ENCODE measurements at places on chromosomes 13 and 19. TPM values are rescaled to one million over a fixed set of nuclear protein-coding genes. Genes with fewer than 3 reads are reported as not detected.

The DLEU7 gene
- total RNA-seq = not detected

GRCh38 chr19:41133260-41133659 is 19.0 kb downstream of the CYP2F1 start:
- H3K27ac ChIP-seq = no peak overlapping the region
- H3K4me1 ChIP-seq = no peaks in the 10 kb centered on the region
- H3K27me3 ChIP-seq = no peaks in the 10 kb centered on the region

DNA sequence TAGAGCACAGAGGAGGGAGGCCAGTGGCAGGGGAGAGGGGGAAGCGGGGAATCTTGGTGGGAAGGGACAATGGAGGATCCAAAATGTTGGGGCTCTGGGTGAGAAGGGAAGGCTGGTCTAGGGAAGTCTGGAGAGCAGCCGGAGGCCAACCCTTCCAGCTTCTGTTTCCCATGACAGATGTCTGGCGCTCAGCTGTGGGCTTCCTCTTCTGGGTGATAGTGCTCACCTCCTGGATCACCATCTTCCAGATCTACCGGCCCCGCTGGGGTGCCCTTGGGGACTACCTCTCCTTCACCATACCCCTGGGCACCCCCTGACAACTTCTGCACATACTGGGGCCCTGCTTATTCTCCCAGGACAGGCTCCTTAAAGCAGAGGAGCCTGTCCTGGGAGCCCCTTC is 1.1 kb downstream of the PSENEN start:
- no peak for DNase-seq
- no peaks in the 10 kb centered on the region for H3K36me3 ChIP-seq
- peak overlapping the region; percentile 92 for H3K4me3 ChIP-seq

The PROZ gene
- not detected for total RNA-seq

- H3K27ac ChIP-seq = no peak overlapping the region
- H3K27me3 ChIP-seq = no peaks in the 10 kb centered on the region
- DNase-seq = no peak
- H3K36me3 ChIP-seq = no peaks in the 10 kb centered on the region
- H3K4me1 ChIP-seq = peaks cover 8% of the 10 kb centered on the region
These were observed 1.1 kb downstream of the SLC15A1 start for GRCh38 chr13:98751367-98751782.

- H3K4me3 ChIP-seq = no peak overlapping the region
- no peak overlapping the region for H3K27ac ChIP-seq
- H3K36me3 ChIP-seq = no peaks in the 10 kb centered on the region
- no peak for DNase-seq
These were observed 10.6 kb downstream of the SUCLA2 start for GRCh38 chr13:47990427-47990826.

The CYP4F12 gene
- 29.5 TPM for total RNA-seq

GRCh38 chr19:51811344-51811743 is 16.4 kb downstream of the FPR3 start:
- H3K4me3 ChIP-seq = no peak overlapping the region
- no peaks in the 10 kb centered on the region for H3K4me1 ChIP-seq
- H3K36me3 ChIP-seq = no peaks in the 10 kb centered on the region
- no peak overlapping the region for H3K27ac ChIP-seq
- DNase-seq = no peak

- H3K27me3 ChIP-seq = no peaks in the 10 kb centered on the region
- DNase-seq = no peak
- no peak overlapping the region for H3K4me3 ChIP-seq
- no peak overlapping the region for H3K27ac ChIP-seq
- no peaks in the 10 kb centered on the region for H3K36me3 ChIP-seq
These were observed 20.3 kb downstream of the CHST8 start for GRCh38 chr19:33641956-33642498.

GRCh38 chr19:34188408-34188807 is 16.1 kb downstream of the LSM14A start:
- no peak overlapping the region for H3K4me3 ChIP-seq
- no peak overlapping the region for H3K27ac ChIP-seq
- no peaks in the 10 kb centered on the region for H3K36me3 ChIP-seq
- no peaks in the 10 kb centered on the region for H3K27me3 ChIP-seq

The RPL13A gene
- 1,462 TPM for total RNA-seq

DNA sequence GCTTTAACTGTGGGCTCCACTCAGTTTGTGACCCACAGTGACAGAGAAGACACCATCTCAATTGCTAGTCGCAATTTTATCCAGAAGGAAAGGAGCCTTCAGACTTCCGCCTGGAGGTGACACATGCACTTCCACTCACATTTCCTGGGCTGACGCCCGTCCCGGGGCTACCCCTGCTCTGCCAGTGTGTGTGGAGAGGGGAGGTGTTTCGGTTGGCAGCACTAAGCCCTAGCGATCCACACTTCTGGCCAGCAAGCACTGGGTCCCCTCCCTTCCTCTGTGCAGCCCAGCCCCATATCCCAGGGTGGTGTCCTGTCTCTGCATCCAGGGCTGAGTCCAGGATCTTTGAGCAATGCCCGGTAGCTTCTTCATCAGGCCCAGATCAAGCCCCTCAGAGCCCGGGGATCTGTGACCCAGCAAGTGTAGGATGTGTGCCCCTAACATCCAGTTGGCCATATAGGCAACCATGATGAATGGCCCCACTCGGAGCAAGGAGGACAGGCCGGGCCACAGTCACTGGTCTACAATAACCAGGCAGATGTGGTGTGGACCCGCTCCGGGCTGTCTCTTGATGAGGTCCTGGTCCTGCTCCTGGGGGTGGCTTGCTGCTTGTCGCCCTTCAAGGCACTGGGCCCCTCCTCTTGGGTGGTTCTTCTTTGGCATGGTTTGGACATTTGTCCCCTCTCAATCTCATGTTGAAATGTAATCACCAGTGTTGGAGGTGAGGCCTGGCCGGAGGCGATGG is 141.9 kb upstream of the SPACA7 start:
- H3K27ac ChIP-seq = no peak overlapping the region
- H3K4me3 ChIP-seq = no peak overlapping the region
- H3K27me3 ChIP-seq = no peaks in the 10 kb centered on the region
- DNase-seq = no peak
- no peaks in the 10 kb centered on the region for H3K36me3 ChIP-seq
- H3K4me1 ChIP-seq = no peaks in the 10 kb centered on the region

DNA sequence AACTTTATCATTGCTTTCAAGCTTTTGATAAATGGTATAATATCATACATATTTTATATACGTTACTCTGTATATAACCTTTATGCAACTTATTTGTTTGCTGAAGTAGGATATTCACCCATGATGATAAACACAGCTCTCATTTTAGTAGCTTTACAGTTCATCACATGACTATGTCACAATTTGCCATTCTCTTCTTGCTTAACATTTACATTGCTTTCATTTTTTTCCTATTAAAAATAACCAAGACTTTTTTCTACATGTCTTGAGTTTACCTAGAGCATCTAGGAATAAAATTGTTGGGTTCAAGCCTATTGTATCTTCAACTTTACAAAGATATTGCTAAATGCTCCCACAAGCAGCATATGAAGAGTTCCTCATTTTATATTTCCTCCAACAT is 54.0 kb downstream of the KCNRG start:
- no peaks in the 10 kb centered on the region for H3K36me3 ChIP-seq
- H3K27me3 ChIP-seq = no peaks in the 10 kb centered on the region
- no peak for DNase-seq
- no peak overlapping the region for H3K4me3 ChIP-seq

DNA sequence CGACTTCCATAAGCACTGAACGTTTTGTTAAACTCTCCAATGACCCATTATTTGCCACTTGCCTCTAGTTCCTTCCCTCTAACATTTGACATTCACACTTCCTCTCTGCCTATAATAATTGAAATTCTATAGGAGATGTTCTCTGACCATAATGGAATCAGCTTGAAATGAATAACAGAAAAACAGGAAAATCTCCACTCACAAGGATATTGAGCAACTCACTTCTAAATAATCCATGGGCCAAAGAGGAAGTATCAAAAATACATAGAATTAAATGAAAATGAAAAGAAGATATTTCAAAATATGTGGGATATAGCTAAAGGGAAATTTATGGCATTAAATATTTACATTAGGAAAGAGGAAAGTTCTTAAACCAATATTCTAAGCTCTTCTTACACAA is 3.4 kb upstream of the FCGBP start:
- no peak overlapping the region for H3K27ac ChIP-seq
- no peaks in the 10 kb centered on the region for H3K4me1 ChIP-seq

DNA sequence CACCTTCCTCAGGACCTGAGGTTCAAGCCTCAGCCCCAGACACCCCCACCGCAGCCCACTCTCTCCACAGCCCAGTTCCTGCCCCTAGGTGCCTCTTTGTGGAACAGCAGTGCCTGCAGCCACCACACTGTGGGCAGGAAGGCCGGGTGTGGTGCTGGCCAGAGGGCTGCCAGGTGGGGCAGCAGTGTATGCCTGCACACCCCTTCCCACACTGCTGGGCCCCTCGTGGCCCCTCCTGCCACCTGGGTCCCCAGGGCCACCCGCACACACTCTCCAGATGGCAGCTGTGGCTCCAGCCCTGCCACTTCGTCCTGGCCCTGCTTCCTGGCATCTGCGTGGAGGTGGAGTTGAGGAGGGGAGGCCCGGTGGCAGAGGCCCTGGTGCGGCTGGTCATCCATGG is 35.1 kb downstream of the HPN start:
- no peaks in the 10 kb centered on the region for H3K36me3 ChIP-seq
- no peak overlapping the region for H3K4me3 ChIP-seq
- no peaks in the 10 kb centered on the region for H3K27me3 ChIP-seq
- H3K27ac ChIP-seq = no peak overlapping the region

DNA sequence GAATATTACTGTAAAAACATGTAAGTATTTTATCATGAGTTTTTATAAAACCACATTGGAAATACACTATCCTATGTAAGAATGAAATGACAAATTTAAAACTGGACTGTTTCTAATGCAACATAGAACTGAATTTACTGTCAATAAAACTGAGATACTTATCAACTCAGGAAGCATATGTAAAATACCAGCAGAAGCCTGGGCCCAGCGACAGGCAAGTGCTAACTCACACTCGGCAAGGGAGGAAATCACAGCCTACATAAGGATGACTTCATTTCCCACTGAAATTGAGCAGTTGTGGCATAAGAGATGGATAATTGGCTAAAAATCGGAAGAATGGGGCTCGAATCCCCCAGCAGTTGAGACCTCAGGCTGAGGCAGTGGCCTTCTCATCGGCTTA is 12.1 kb downstream of the PROZ start:
- H3K4me1 ChIP-seq = no peaks in the 10 kb centered on the region
- no peak overlapping the region for H3K27ac ChIP-seq
- no peak overlapping the region for H3K4me3 ChIP-seq
- H3K36me3 ChIP-seq = no peaks in the 10 kb centered on the region
- no peak for DNase-seq

DNA sequence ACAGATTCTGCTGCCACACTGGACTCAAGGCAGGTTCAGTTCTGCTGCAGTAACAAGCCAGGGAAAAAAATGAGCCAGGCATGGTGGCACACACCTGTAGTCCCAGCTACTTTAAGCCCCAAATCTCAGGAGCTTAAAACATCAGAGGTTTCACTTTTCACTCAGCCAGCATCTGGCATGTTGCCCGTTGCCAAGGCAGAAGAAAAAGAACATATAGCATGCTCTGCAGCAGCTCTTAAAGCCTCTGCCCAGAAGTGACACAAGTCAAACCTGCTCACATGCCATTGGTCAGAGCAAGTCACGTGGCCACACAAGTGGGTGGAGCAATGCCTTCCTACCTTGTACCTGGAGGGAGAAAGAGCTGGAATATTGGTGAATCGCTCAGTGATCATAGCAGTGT is 14.7 kb upstream of the ADGRE5 start:
- H3K4me3 ChIP-seq = no peak overlapping the region
- no peak for DNase-seq
- H3K36me3 ChIP-seq = no peaks in the 10 kb centered on the region
- no peak overlapping the region for H3K27ac ChIP-seq

DNA sequence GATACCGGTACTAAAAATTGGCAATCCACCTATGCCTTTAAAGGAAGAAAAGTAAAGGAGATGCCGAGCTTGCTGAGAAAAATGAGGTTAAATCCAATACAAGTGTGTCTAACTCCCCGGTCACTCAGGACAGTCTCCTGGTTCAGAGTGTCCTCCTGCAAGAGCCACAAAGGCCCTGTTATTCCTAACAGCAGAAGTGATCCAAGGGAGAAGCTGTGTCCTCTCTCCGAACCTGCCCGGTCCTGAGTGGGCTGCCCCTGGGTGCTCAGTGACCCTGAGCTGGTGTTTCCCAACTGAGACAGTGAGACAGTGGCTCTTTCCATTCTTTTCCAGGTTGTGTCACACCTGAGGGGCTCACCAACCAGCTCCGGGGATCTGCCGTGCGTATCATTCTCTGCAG is 4.8 kb downstream of the GJB6 start:
- no peaks in the 10 kb centered on the region for H3K27me3 ChIP-seq
- DNase-seq = no peak
- H3K4me3 ChIP-seq = no peak overlapping the region
- no peaks in the 10 kb centered on the region for H3K36me3 ChIP-seq
- H3K27ac ChIP-seq = no peak overlapping the region

The KLK3 gene
- not detected for total RNA-seq

The MAG gene
- 0.91 TPM for total RNA-seq

- H3K27ac ChIP-seq = no peak overlapping the region
- H3K27me3 ChIP-seq = no peaks in the 10 kb centered on the region
- DNase-seq = no peak
- no peak overlapping the region for H3K4me3 ChIP-seq
These were observed 14.2 kb downstream of the TUBGCP3 start for GRCh38 chr13:112573710-112574109.

The ERICH4 gene
- not detected for total RNA-seq

DNA sequence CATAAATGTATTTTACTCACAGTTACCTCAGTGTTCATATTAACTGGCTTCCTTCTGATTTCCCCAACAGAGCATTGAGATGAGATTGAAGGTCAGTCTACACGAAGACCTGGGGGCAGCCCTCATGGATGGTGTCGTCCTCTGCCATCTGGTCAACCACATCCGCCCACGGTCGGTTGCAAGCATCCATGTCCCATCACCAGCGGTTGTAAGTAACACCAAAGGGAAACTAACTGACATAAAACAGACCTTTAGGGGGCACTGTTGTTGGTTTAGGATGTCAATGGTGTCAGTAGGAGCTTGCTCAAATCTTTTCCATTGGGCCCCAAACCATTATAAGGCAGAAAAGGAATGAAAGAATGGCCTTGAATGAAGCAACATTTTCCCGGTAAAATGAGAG is 68.2 kb downstream of the ESD start:
- no peaks in the 10 kb centered on the region for H3K4me1 ChIP-seq

The KLK4 gene
- total RNA-seq = not detected

- H3K4me1 ChIP-seq = no peaks in the 10 kb centered on the region
- H3K4me3 ChIP-seq = no peak overlapping the region
- H3K36me3 ChIP-seq = no peaks in the 10 kb centered on the region
- peaks cover 5% of the 10 kb centered on the region for H3K27me3 ChIP-seq
- H3K27ac ChIP-seq = no peak overlapping the region
These were observed 27.3 kb upstream of the FXYD3 start for GRCh38 chr19:35088131-35088913.

- no peak overlapping the region for H3K4me3 ChIP-seq
- no peak for DNase-seq
- H3K36me3 ChIP-seq = no peaks in the 10 kb centered on the region
- H3K4me1 ChIP-seq = no peaks in the 10 kb centered on the region
These were observed 15.5 kb upstream of the ZNF835 start for GRCh38 chr19:56687031-56687430.
